ENCODE measurements at places on chromosomes 7 and 10.

DNA sequence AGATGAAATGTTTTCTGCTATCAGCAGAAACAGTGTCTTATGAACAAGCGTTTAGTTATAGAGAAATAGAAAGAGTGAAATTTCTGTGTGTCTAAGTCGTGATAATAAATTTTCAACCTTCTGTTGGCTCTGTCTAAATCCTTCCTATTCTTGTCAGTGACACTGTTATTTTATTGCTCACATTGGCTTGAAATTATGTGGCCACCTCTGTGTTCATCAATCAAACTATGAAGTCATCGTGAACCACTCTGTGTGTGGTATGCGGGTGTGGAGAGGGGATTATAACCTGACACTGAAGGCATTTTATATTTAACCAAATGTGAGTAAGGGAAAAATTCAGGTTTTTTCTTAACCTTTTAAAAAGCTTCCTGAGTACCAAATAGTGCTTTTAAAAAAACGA, 12.3 kb downstream of the AOAH start:
- DNase-seq, result no peak

GRCh38 chr7:158227258-158227984, 360.2 kb downstream of the PTPRN2 start:
- DNase-seq, result no peak

DNA sequence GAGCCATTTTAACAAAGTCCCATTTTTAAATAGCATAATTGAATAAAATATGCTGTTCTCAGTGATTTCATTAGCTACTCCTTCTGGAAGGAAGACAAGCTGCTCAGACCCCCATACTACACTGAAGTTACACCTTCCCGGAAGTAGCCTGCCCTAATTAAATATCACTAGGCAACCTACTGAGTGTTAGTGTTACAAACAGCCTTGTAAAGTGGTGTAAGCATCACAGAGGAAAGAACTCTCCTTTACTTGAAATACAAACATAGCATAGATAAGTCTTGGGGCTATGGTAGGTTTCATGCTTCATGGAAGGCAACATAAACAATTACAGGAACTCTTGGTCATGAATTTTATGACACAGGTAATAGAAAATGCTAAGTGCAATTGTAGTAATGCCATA, 43.4 kb upstream of the PTN start:
- no peak for DNase-seq

DNA sequence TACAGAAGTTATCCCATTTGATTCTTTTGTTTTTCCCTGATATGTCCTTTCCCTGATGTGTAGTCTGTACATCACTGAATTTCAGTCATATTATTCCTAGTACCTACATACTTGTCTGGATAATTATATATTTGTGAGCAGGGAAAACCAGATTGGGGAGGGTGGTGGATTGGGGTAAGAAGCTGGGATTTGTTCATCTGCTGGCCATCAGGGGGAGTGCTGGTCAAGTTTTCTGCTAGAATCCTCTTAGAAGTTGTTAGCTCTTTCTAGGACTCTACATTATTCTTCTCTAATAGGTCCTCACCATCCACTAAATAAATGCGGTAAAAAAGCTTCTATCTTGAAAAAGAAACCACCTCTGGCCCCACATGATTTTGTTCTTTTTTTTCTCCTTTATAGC, 232.7 kb upstream of the TAC1 start:
- DNase-seq, result no peak

DNA sequence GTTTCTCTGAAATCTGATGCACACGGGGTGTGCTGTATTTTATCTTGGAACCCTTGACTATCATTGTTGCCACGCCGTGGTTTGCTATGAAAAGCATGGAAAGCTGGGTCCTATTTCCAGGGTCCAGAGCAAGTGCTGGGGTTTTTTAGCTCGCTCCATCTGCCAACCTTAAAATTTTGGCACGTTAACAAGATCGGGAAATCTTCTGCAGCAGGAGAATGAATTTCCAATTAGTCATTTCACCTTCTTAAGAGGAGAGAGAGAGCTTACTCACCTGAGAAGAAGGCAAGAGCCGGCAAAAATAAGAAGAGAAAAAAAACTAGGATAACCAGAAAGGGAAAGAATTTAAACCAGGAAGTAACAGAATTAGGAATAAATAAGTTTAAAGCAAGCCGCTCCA, 223.6 kb upstream of the CELF2 start:
- DNase-seq, result no peak

DNA sequence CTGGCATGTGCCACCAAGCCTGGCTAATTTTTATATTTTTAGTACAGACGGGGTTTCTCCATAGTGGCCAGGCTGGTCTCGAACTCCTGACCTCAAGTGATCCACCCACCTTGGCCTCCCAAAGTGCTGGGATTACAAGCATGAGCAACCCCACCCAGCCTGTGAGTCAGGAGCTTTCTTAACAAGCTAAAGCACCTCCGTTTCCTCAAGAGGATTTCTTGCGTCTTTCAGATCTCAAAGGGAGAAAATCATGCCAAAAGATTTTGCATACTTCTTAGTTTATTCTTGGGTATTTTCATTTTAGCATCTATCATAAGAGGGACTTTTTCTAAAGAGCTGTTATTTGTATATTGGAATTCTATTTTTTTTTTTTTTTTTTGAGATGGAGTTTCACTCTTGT, 47.9 kb upstream of the FOXK1 start:
- no peak for DNase-seq

DNA sequence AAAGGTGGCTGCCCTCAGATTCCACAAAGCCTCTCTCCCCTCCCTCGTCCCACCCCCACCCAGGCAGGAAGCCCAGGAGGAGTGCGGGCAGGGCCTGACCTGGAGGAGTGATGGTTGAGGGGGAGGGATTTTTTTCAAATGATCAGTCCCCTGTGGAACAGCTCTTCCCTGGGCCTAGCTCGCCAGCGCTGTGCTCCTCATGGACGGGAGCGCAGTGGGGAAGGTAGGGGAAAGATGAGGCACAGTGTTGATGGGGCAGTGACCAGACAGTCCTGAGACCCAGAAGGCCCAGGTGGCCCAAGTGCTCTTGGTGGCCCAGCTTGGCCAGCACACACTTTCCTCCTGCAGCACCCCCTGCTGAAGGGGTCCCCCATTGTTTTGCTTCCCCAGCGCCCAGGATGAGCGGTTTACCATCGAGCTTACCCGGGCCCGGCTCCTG, 8.5 kb downstream of the SAP25 start:
- no peak for DNase-seq

DNA sequence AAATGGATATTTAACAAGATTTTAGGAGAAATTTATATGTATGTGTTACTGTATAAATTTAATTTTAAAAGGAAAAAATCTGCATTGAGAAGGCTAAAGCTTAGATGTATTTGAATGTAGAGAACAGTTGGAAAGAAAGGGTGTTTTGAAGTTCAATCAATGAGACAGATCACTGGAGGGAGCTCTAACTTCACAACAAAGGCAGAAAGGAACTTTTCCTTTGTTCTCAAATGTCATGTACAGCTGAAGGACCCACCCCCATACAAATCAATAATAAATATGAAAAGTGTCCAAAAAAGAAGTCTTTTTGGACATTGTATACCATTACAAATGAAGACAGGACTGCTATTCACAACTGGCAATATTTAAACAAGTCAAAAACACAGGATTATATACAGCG, 403.4 kb downstream of the DNAJB9 start:
- DNase-seq, result no peak

Measured in stimulated activated CD4-positive, alpha-beta T cell treated with anti-CD3 and anti-CD28 coated beads, TNF-alpha, amount 100 ng/mL, for 1 hour (primary cell).